ENCODE measurements at places on chromosomes 3 and 15.

DNA sequence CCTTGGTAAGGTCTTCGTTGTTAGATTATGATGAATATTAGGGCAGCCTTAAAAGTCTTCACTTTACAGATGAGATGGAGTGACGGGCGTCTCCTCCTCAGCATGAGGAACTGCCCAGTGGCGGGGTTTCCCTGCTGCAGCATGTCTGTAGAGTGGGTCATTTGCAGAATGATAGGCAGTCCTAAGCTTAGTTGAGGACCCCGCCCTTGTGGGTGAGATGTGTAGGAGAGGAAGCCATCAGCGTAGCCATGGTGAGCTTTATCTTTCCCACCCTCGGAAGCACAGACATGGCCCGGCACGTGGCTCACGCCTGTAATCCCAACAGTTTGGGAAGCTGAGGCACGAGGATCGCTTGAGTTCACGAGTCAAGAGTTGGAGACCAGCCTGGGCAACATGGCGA lies 877 bp downstream of the NIT2 start:
- peak; percentile 32 for DNase-seq

DNA sequence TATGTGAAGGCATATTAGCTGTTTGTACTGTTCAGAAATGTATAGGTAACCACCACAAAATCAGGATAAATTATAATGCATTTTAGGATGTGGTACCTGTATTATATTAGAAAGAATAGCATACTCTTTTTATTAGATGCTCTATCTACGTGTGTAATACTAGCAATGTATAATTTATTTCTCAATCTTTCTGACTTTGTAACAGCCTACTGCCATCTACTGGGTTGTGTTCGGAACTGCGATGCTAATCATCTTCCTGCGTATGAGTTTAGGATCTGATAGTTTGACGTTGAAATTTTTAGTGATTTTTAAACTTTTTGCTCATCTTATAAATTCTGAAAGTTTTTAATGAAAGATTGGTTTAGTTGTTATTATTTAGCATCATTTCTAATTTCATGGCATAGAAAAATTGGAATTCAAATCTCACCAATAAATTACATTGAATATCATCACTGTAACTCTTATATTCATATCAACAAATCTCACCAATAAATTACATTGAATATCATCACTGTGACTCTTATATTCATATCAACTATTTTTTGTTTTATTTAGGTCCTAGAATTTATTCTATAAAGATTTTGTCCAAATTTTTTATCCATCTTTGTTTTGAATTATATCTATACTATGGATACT lies 322.7 kb upstream of the ZNF717 start:
- DNase-seq = peak; percentile 56

- peak; percentile 90 for DNase-seq
These were observed 53.9 kb downstream of the CLASP2 start for GRCh38 chr3:33664195-33664594.

DNA sequence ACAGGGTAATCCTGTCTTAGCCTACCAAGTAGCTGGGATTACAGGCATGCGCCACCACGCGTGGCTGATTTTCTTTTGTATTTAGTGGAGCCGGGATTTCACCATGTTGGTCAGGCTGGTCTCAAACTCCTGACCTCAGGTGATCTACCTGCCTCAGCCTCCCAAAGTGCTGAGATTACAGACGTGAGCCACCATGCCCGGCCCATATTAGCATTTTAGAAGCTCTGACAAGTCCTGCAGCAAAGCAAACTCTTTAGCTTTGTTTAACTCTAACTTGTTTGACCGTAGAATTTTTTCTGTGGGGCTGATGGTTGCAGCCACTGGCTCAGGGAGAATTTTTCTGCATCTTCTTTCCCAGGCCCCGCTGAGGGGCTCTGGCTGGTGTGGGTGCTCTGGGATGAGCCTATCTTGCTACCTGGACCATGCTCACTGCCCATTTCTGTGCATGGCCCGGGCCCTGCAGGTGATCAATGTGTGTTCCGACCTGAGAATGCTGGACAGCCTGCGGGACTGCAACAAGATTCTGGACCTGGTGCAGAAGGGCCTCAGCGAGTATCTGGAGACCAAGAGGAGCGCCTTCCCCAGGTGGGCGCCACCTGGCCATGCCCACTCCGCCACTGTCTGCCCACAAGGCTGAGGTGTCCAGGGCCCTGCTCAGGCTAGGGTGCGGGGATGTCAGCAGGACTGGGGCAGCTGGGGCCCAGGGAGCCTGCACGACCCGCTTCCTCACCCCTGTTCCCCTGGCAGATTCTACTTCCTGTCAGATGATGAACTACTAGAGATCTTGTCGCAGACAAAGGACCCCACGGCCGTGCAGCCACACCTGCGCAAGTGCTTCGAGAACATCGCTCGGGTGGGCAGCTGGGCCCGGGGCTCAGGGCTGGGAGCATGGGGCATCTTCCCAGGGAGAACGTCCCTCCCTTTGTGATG lies 41.3 kb downstream of the DNAH1 start:
- no peak for DNase-seq

GRCh38 chr15:92005154-92005553 lies 151.6 kb downstream of the SLCO3A1 start:
- no peak for DNase-seq

GRCh38 chr15:27937851-27938250 lies 161.3 kb downstream of the OCA2 start:
- peak; percentile 72 for DNase-seq

DNA sequence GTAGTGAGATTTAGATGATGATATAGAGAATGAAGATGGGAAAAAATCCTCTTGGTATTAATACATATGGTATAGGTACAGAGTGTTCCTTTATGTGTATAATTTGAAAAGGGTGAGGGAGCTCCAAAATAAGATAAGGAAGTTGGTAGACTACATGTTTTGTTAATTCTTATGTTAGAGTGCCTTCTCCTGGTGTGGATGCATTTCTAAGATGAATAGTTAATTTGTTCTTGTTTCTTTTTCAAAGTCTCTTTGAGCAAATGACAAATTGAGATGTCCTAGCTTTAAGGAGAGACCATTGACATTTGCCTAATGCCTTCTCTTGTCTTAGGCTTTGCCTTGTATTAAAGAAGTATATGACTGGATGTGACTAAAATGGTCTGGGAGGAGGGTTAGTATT lies 34.1 kb downstream of the AKAP13 start:
- DNase-seq = peak; percentile 56

DNA sequence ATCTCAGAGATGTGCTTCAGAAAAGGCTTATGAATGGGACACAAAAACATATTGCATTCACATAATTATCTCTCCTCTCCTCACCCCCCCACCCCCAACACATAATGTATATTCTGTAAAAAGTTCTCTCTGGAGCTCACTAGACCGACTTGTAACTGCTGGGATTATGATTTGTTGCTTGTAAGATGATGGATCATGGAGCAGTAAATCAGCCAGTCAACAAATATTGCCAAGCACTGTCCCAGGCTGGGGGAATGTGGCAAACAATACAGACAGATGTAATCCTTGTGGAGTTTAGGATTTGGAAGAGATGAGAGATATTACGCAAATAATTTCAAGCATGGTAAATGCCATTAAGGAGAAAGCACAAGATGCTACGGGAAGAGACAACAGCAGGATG lies 114.8 kb downstream of the PEX5L start:
- no peak for DNase-seq

- DNase-seq = peak; percentile 59
These were observed 6.7 kb downstream of the NANOGP8 start for GRCh38 chr15:35078221-35078915.

DNA sequence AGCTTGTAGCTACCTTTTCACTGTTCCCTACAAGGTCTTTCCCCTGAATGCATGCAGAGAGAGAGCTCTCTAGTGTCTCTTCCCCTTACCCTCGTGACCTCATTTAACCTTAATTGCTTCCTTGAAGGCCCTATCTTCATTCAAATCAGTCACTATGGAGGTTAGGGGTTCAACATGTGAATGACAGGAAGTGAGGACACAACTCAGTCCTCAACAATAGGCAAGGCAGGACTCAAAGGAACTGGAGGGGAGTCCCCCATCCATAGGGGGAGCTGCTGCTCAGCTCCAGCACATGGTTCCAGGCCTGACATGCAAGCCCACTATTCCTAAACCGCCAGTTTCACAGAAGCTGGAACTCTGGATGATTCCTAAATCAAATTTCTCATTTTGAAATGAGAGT lies 33.8 kb upstream of the GYG1 start:
- no peak for DNase-seq

GRCh38 chr15:95096651-95097050 lies 865.3 kb downstream of the MCTP2 start:
- no peak for DNase-seq

DNA sequence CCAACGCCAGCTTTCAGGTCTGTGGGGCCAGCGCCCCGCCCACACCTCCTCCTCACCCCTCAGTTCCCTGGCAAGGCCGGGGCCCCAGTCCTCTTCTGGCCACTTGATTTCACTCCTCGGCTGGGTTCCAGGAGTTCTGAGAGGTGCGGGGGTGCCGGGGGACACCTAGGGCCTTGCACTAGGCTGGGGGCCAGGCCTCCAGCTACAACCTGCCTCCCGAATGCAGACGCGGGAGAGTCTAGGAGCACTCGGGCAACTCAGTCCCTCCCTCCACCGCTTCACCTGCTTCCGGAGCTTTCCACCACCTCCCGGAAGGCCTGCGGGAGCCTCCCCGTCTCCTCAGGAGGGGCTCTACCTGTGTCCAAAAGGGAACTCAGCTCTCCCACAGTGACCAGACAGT lies 35.6 kb downstream of the TNK2 start:
- no peak for DNase-seq

DNA sequence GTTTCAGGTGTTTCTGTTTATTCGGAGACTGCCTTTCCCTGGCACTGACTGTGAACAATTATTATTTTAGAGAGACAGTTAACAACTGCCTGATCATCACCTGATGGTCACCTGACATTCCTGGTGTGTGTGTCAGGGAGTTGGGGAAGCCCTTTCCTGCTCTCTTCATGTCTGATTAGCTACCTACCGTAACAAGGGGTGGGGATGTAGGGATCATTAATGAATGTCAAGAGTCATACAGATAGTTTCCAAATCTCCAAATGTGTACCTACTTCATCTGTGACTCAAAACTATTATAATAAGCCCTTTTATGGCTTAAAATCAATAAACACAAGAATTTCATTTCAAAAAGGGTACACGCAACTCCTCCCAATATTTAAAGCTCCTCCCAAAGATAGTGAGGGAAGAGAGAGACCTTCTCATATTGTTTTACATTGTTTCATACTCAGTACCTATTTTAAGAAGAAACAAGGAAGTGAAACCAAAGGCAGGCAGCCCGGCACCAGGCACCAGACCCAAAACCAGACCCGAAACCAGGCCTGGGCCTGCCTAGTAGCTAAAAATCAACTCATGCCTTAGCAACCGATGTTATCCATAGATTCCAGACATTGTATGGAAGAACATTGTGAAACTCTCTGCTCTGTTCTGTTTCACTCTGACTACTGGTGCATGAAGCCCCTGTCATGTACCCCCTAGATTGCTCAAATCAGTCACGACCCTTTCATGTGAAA lies 844.9 kb upstream of the ALCAM start:
- DNase-seq = peak; percentile 47

DNA sequence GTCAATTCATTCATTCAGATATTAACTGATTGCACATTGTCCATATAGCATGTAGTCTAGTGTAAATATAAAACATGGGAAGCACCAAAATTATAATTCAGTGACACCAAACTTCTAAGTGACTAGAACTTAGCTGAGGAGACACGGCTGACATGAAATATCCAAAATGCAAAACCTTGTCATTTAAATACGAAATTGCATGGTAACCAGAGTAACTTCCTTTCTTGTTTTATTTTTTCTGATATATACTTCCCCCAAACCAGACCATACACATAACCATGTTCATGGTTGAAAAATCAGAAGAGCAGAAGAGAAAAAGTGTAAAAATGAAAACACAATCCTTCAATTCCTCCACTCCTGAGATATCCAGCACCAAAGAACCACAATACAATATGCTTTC lies 38.0 kb downstream of the CBLB start:
- no peak for DNase-seq

DNA sequence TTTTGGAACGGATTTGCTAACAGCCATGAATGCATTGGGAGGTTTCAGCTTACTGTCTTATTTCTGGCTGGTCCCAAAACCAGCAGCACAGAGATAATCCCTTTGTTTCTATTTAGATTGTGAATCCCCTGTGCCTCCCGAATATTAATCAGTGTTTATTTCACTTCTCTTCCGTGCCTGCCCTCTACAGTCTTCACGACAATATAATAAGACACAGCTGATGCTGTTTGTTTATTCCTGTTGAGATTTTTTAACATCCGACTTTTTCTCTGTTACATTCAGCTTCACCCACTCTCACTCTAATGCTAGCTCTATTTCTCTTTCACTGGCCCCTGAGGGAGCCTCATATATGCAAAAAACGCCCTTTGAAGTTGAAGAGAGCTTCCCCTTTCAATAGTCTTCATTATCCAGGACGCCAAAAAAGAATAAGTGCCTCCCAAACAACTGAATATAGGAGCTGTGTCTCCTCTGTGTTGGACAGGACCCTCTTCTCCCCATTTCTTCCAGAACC lies 995.3 kb downstream of the ROBO2 start:
- DNase-seq = no peak

DNA sequence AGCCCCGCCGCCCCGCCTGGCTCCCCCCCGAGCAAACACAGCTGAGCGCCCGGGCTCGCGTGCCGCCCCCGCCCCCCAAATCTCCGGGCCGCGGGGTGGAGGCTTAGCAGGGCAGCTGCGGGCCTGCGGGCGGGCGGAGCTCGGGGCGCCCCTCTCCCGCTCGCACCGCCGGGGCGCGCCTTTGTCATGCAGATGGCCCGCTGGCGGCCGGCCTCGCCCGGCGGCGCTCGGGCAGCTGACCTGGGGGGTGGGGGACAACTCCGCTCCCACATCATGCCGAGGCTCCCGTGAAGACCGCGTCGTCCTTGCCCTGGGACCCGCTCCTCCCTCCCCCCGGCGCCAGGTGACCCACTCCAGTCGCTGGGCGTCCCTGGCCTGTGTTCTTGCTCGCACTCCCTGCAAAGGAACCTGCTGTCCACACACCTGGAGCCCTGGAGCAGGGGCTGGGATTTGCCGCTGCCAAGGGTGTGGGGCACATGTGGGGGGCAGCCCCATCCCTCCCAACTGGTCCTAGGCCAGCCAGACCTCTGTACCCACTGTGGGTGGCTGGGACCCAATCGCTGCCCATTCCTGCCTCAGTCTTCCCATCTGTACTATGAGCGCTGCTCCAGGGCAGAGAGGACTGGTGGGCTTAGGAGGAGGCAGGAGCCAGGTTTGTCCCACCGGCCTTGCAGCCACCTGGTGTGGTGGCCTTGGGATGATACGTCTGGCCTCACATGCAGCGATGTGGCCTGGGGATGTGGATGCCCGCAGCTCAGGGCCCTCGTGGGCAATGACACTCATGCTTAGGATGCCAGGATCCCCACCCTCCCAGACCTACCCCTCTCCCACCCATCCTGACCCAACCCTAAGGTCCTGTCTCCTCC lies 33.5 kb downstream of the DNAJB8 start:
- no peak for DNase-seq

DNA sequence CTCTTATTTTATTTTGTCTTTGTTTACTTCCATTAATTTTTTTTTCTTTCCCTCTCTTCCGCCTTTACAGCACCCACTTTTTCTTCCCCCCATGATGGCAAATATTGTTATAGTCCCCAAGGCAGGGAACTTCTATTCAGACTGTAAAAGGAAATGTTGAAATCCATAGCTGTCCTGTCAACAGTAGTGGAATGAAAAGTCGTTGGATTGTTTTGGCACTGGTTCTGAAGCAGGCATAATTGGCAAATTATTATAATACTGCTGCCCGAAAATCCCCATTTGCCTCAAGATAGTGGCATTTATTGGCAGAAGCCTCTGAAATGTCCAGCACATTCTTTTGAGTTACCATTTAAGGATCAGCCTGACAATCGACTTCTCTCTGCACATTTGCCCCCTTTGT lies 150.6 kb downstream of the TPRG1 start:
- no peak for DNase-seq

GRCh38 chr3:172591125-172591605 lies 67.9 kb upstream of the TNFSF10 start:
- no peak for DNase-seq
